Stimulated activated CD8-positive, alpha-beta memory T cell treated with anti-CD3 and anti-CD28 coated beads, Interleukin-4, amount 100 ng/mL, for 1 hour (primary cell): ENCODE measurements at places on chromosomes 16 and 17.

DNA sequence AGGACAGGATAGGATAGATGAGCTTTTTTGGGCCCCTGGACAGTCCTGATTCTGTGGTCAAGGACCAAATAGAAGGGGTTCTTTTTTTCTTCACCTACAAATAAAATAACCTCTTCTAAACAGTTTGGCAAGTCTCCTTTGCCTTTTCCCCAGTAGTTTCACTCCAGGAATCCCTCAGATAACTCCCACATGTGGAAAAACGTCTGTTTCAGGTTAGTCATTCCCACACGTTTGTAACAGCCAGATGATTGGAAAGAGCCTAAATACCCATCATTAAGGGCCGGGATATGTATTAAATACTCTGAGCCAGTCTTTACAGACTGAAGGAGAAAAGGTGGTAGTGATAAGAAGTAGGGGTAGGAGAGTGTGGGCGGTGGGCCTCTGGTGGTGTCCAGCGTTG lies 58.3 kb downstream of the PLD6 start:
- DNase-seq, result no peak

DNA sequence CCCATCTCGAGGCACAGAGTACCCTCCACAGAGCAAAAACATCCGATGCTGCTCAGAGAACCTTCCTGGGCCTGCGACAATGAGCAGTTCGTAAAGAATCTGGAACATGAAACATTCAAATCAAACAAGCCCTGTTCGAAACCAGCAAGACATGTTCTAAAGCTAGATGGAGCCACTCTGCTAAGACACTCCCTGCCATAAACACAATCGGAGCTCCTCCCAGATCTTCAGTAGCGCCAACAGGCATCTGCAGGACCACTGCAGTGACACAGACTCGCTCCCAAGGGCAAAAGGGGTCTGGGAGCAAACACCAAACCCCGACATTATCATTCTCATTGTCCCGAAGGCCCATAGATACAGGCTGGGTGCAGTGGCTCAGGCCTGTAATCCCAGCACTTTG lies 108.7 kb downstream of the ZFHX3 start:
- DNase-seq, result no peak

- DNase-seq, result no peak
Measured at GRCh38 chr16:46715769-46716305, 26.4 kb downstream of the ORC6 start.

DNA sequence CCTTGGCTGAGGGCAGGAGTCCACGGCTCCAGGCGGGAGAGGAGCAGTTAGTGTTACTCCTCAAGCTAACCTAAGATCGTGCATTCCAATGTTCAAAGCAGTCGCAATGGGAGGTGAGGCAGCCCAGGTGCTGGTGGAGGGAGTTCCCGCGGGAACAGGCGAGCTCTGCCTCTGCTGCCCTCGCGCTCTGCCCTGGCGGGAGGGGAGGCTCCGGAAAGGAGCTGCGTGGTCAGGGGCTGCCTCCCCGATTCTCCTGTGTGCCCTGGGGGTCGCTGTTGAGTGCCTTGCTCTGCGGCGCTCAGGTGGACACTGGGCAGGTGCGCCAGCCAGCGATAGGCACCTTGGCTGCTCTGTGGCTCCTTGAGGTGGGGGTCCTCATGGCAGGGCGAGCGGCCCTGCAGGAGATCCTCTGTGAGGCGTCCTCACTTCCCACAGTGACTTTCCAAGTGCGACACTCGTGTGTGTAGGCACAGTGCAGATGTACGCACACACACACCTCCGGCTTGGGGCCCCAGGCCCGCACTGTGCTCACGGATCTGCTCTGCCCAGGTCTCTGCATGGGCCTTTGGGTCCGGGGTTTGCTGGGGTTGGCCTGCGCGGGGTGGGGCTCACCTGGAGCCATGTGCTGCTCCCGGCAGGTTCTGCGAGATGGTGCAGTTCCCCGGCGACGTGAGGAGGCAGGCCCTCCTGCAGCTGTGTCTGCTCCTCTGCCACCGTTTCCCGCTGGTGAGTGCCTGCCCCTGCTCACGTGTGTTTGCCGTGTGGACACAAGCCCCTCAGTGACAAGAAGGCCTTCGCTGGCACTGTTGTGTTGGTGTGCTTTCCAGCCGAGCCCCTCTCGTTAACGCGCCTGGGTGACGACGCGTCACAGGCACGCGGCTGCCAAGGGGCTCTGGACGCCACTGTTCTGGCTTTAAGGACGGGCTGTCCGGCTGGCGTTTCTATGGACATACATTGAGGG lies 97.9 kb upstream of the ZNF750 start:
- no peak for DNase-seq

DNA sequence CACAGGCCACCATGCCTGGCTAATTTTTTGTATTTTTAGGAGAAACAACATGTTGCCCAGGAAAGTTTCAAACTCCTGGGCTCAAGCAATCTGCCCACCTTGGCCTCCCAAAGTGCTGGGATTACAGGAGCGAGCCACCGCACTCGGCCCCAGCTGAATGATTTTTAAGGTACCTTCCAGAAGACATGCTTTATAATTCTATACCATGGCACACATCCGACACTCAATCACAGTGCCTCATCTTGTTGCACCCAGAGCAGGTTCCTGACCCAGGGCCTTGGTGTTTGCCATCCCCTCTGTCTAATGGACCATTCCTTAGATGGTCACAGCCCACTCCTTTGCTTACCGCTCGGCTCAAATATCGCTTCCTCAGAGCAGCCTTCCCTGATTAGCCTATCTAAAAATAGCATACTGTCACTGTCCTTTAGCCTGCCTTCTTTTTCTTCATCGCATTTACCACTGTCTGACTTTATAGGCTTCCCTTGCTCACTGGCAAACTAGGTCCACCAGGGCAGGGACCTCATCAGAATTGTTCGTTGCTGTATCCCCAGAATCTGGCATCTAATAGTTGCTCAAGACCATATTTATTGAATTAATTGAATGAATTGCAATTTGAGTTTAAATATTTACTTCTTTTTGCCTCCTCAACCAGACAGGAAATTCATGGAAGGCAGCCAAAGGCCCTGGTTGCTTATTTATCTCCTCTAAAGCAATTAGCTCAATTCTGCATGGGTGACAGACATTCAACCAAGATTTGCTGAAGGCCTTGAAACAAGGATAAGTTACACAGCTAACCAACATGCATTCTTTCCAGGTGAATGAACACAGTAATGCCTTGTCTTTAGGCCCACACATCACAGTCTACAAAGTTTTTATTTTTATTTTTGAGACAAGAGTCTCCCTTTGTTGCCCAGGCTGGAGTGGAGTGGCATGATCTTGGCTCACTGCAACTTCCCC lies 6.3 kb upstream of the TENT4B start:
- no peak for DNase-seq

DNA sequence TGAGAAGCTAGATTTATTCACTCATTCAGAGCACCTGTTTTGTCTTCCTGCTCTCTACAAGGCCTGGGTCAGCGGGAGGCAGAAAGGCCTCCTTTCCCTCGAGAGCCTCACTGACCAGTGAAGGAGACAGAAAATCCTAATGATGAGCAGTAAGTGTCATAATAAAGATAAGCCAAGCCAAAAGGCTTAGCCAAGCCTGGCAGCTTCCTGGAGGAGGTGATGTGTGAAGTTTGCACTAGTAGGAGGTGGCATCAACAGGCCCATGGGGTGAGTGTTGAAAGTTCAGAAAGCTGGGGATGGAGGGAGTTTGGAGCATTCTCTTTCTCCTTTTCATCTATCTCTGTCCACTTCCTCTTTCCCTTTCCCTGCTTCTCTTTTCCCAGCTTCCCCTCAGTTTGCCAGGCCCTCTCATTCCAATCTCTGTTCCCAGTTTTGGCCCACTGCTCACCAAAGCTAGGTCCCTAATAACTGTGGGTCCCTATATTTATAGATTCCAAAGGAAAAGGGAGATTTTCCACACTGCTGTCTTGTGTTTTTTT lies 16.5 kb upstream of the SPNS3 start:
- no peak for DNase-seq

DNA sequence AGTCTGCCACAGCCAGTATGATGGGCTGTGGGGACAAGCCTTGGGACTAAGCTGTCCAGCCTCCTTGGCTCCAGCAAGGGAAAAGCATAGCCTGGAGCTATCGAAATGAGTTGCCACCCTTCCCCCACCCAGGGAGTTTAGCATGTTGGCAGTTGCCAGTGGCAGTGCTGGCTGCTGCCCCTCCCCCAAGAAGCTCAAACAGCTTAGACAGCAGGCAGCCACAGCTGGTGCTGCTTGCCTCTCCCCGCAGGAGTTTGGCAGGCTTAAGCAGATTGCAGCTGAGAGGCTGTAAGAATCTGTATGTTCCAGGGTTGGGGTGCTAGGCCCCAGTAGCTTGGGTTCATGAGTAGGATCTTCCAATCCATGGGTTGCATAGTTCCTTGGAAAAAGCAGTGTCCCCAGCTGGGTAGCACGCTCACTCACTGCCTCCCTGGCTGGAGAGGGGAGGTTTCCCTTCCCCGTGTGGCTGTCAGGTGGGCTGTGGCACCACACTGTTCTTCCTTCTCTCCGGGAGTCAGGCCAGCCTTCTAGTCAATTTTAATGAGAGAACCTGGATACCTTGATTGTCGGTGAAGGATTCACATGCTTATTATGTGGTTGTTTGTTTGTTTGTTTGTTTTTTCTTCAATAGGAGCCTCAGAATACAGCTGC lies 506.1 kb downstream of the CDH11 start:
- no peak for DNase-seq

DNA sequence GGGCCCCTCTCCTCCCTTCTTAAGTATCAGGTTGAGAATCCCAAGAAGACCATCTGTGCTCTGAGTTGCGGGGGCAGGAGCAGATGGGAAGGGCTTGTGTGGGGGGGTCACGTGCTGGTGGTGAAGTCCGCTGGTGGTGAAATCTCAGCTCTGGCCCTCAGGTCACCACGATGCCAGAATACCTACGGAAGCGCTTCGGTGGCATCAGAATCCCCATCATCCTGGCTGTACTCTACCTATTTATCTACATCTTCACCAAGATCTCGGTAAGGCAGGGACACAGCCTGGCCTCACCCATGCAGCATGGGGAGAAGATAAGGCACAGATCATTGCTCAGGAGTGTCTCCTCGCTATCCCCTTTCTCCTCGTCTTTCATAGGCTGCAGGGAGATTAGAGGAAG lies 29.7 kb downstream of the SLC5A11 start:
- no peak for DNase-seq

DNA sequence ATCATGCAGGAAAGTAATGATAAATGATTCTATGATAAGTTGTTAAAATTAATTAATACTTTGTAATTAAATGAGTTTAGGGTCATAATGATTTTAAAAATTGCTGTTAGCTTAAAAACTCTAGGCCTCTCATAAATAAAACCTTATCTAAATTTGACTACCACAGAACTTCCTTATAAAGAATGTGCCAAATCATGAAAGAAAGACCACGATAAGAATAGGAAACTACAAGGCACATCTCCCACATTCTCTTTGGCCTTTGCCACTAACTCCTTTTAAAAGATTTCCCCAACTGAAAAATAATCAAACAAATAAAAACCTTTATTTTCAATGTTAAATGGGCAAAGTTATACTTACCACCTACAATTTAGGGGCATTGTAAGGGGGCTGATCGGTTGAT lies 164.6 kb upstream of the C17orf78 start:
- DNase-seq, result no peak

DNA sequence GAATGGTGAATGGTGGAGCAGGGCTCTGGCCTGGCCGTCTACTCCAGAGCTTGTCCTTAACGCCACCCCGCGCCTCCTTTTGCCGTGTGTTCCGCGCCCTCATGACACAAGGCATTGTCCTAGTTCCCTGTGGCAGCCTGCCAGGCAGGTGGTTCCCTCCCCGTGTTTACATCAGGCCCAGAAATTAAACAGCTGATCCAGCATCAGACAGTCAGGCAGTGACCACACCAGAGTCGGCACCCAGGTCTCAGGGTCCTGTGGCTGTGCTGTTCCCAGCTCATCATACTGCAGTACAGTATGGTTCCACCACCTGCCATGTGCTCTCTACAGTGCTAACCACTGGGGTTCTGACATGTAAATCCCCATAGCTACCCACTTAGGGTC lies 119.7 kb downstream of the RAB11FIP4 start:
- DNase-seq, result no peak
